Activated T-helper 1 cell treated with anti-CD3 and anti-CD28 coated beads, Interleukin-2, amount 50 U/mL, for 16 hours (primary cell): ENCODE measurements at places on chromosomes 6 and 20.

- no peak for DNase-seq
Observed at GRCh38 chr6:45138765-45139164, 189.4 kb upstream of the RUNX2 start.

DNA sequence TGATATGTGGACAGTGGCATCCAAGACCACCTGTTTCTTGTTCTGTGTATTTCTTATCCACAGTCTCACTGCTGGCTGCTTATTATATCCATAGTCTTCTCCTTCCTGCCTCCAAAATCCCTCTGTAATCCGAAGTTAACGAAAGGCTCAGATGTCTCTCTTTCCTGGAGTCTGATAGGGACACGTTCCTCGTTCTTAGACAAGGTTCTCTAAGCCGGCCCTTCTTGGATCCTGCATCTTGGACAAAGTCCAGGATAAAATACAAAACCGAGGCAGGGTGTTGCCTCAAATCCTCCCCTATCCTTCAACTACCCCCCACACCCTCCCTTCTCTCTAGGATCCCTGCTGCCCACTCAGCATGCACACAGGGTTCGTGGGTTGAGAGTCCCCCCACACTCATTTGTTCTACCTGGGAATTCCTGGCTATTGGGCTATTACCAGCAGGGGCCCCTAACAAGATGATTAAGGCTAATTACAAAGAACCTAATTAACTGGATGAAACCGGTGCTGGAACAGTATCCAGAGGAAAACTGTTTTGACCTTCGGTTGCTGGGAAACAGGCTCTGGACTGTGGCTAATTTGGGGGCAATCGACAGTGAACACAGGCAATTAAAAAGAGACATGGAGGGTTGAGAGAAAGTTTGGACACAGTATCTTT is 32.7 kb upstream of the MRPS10 start:
- DNase-seq, result no peak

GRCh38 chr20:46568570-46569129 is 18.2 kb upstream of the OCSTAMP start:
- no peak for DNase-seq

GRCh38 chr20:38167851-38168760 is 3.0 kb upstream of the TGM2 start:
- no peak for DNase-seq

DNA sequence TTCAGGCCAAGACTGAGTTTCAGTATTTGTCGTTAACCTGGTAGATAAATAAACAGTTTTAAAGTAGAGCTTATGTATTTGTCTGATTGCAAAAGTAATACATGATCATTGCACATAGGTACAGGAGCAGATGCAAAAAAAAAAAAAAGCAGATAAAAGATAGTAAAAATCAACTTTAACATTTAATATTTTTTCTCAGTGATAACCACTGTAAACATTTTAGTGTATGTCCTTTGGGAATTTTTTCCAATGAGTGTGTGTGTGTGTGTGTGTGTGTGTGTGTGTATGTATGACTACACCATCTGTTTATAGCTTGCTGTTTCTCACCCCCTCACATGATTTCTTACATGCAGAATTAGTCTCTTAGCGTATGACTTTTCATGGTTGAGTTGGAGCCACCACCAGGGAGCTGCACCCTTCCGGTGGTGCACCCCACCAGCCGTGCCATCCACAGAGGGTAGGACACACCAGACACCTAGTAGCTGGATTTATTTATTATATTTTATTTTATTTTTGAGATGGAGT is 26.3 kb downstream of the WRNIP1 start:
- DNase-seq, result no peak

GRCh38 chr6:74973591-74973990 is 232.3 kb downstream of the COL12A1 start:
- no peak for DNase-seq

- DNase-seq, result no peak
Observed at GRCh38 chr6:16635810-16636602, 125.3 kb downstream of the ATXN1 start.

- no peak for DNase-seq
Observed at GRCh38 chr20:57959589-57959988, 249.8 kb upstream of the PMEPA1 start.
